ENCODE measurements at places on chromosomes 16 and 17. TPM values are rescaled to one million over a fixed set of nuclear protein-coding genes. Genes with fewer than 3 reads are reported as not detected.

Gene TM4SF5
- 0.46 TPM for polyA plus RNA-seq

Gene HNF1B
- polyA plus RNA-seq = 49.2 TPM

Gene ABCC11
- 0.11 TPM for polyA plus RNA-seq

Gene CCDC200
- 0.26 TPM for polyA plus RNA-seq

Gene ODAD4
- polyA plus RNA-seq = 4.1 TPM

Gene GJC1
- 0.84 TPM for polyA plus RNA-seq

Gene CARD14
- polyA plus RNA-seq = 0.33 TPM

Gene HOXB6
- 1.8 TPM for polyA plus RNA-seq

- no peaks in the 10 kb centered on the region for H3K27me3 ChIP-seq
- no peak overlapping the region for H3K4me3 ChIP-seq
- no peaks in the 10 kb centered on the region for H3K36me3 ChIP-seq
- no peak for DNase-seq
Observed at GRCh38 chr17:75654176-75654575, 12.8 kb downstream of the RECQL5 start.

- peaks cover 4% of the 10 kb centered on the region for H3K4me1 ChIP-seq
- H3K36me3 ChIP-seq = no peaks in the 10 kb centered on the region
- no peak for DNase-seq
- no peak overlapping the region for H3K4me3 ChIP-seq
Observed at GRCh38 chr17:49187301-49187700, 23.1 kb downstream of the GNGT2 start.

- H3K4me3 ChIP-seq = no peak overlapping the region
- H3K27me3 ChIP-seq = no peaks in the 10 kb centered on the region
- H3K27ac ChIP-seq = no peak overlapping the region
- H3K4me1 ChIP-seq = no peaks in the 10 kb centered on the region
- no peaks in the 10 kb centered on the region for H3K36me3 ChIP-seq
Observed at GRCh38 chr16:59596693-59597092, 862.6 kb upstream of the GOT2 start.

DNA sequence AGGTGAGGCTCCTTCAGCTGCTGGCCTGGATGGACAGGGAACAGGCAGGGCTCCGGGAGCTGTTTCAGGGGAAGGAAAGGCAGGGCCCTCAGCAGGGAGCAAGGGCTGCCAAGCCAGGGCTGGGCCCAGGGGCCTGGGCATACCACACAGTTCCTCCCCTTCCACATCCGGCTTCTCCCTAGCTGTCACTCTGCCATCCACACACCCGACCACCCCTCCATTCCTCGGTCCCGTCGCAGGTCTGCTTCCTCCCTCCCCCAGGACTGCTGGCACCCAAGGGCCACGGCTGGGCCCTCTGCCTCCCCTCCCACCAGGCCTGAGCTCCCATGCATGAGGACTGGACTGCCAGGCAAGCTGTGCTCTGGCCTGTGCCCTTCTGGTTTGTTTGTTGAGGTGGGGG lies 24.0 kb downstream of the CDIP1 start:
- H3K4me3 ChIP-seq = no peak overlapping the region
- no peaks in the 10 kb centered on the region for H3K27me3 ChIP-seq
- no peak overlapping the region for H3K27ac ChIP-seq
- peak; percentile 16 for DNase-seq

DNA sequence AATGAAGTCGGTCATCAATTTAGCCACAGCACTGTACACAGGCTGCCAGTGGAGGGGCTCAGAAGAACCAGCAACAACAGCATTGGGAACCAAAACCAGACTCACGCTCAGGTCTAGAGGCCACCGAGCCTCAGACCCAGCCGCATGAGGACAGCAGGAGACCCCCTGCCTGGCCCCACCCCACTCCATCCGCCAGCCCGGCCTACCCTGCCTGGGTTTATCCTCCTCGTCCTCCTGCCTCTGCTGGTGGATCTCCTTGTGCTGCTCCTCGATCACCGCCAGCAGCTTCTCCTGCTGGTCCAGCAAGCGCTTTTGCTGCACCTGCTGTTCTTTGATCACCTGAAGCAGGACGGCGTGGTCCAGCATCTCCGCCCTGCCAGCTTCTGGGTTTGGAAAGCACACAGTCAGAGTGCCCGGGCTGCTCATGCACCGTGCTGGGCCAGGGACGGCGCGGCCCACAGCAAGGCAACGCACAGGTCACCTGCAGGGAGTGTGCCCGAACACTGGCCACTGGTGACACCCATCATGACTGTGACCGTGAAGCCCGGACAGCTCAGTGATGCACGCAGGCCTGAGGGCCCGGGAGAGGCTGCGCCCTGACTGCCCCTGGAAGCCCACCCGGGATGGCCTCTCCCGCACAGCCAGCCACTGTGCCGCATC lies 7.7 kb downstream of the NDUFAF8 start:
- no peaks in the 10 kb centered on the region for H3K36me3 ChIP-seq
- no peaks in the 10 kb centered on the region for H3K4me1 ChIP-seq

GRCh38 chr16:3999479-4000325 lies 116.5 kb downstream of the ADCY9 start:
- DNase-seq = no peak
- H3K4me3 ChIP-seq = no peak overlapping the region
- no peaks in the 10 kb centered on the region for H3K4me1 ChIP-seq
- H3K27ac ChIP-seq = no peak overlapping the region
- H3K36me3 ChIP-seq = no peaks in the 10 kb centered on the region
- H3K27me3 ChIP-seq = no peaks in the 10 kb centered on the region

GRCh38 chr16:69917739-69918138 lies 33.4 kb upstream of the CLEC18A start:
- H3K4me3 ChIP-seq = no peak overlapping the region
- peak overlapping the region; percentile 51 for H3K27ac ChIP-seq
- H3K4me1 ChIP-seq = no peaks in the 10 kb centered on the region

GRCh38 chr17:47810200-47810821 lies 11.3 kb downstream of the OSBPL7 start:
- peaks cover 32% of the 10 kb centered on the region for H3K36me3 ChIP-seq
- peak overlapping the region; percentile 52 for H3K27ac ChIP-seq
- H3K4me1 ChIP-seq = peaks cover 35% of the 10 kb centered on the region
- H3K4me3 ChIP-seq = no peak overlapping the region
- H3K27me3 ChIP-seq = no peaks in the 10 kb centered on the region
- DNase-seq = peak; percentile 89

DNA sequence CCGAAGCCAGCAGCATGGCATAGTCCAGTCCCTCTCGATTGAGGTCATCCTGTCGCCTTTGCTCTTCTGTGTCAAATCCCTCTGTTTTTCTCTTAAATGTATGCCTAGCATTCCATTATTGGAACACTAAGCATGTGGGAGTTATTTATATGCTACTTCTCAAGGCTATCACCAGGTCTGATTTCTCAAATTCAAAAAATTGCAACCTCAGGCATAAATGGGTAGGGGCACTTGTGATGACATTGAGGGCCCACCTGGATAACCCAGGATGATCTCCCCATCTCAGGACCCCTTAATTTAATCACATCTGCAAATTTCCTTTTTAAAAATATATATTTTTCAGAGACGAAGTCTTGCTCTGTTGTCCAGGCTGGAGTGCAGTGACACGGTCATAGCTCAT lies 95.7 kb downstream of the BMERB1 start:
- no peaks in the 10 kb centered on the region for H3K36me3 ChIP-seq
- no peaks in the 10 kb centered on the region for H3K4me1 ChIP-seq
- H3K27ac ChIP-seq = no peak overlapping the region

- H3K27me3 ChIP-seq = no peaks in the 10 kb centered on the region
- H3K36me3 ChIP-seq = no peaks in the 10 kb centered on the region
- H3K27ac ChIP-seq = no peak overlapping the region
- H3K4me3 ChIP-seq = no peak overlapping the region
- DNase-seq = no peak
- no peaks in the 10 kb centered on the region for H3K4me1 ChIP-seq
Observed at GRCh38 chr17:8724451-8724850, 20.2 kb downstream of the CCDC42 start.

- peaks cover 14% of the 10 kb centered on the region for H3K4me1 ChIP-seq
- no peak overlapping the region for H3K4me3 ChIP-seq
- no peaks in the 10 kb centered on the region for H3K27me3 ChIP-seq
- H3K27ac ChIP-seq = no peak overlapping the region
Observed at GRCh38 chr16:52572656-52573055, 25.7 kb upstream of the TOX3 start.

DNA sequence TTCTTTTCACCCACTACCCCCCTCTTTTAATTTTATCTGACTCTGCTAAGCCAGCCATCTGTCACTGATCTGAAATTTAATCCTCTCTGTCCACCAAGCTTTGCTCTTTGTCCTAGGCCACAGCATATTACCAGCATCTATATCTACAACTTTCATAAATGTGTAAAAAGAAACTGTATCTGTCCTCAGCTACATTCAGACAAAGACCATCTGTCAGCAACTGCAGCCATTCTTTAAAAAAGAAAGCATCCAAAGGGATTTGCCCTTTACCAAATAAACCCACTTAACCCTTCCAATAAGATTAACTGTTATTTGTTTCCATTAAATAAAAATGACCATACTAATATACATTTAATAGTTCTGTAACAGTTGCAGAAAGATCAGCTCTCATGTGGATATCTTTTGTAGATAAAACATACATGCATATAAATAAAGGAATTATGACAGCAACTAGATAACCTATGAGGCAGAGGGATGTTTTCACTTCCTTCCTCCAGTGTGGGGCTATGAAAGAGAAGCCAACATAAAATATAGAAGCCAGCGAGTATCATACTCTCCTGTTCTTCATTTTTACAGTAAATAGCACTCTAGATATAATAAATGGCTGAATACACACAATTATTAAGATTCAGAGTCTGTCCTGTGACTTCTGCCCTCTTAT lies 602.5 kb upstream of the SALL1 start:
- no peak for DNase-seq
- H3K36me3 ChIP-seq = no peaks in the 10 kb centered on the region
- H3K27me3 ChIP-seq = no peaks in the 10 kb centered on the region
- H3K4me3 ChIP-seq = no peak overlapping the region
- no peak overlapping the region for H3K27ac ChIP-seq
- H3K4me1 ChIP-seq = no peaks in the 10 kb centered on the region

- no peaks in the 10 kb centered on the region for H3K4me1 ChIP-seq
- no peak overlapping the region for H3K27ac ChIP-seq
- H3K4me3 ChIP-seq = no peak overlapping the region
- no peaks in the 10 kb centered on the region for H3K36me3 ChIP-seq
Observed at GRCh38 chr16:83843657-83844056, 35.9 kb downstream of the HSBP1 start.

GRCh38 chr16:7722761-7723160 lies 390.1 kb downstream of the RBFOX1 start:
- no peaks in the 10 kb centered on the region for H3K36me3 ChIP-seq
- DNase-seq = no peak
- no peak overlapping the region for H3K27ac ChIP-seq
- H3K4me1 ChIP-seq = no peaks in the 10 kb centered on the region
- no peak overlapping the region for H3K4me3 ChIP-seq

DNA sequence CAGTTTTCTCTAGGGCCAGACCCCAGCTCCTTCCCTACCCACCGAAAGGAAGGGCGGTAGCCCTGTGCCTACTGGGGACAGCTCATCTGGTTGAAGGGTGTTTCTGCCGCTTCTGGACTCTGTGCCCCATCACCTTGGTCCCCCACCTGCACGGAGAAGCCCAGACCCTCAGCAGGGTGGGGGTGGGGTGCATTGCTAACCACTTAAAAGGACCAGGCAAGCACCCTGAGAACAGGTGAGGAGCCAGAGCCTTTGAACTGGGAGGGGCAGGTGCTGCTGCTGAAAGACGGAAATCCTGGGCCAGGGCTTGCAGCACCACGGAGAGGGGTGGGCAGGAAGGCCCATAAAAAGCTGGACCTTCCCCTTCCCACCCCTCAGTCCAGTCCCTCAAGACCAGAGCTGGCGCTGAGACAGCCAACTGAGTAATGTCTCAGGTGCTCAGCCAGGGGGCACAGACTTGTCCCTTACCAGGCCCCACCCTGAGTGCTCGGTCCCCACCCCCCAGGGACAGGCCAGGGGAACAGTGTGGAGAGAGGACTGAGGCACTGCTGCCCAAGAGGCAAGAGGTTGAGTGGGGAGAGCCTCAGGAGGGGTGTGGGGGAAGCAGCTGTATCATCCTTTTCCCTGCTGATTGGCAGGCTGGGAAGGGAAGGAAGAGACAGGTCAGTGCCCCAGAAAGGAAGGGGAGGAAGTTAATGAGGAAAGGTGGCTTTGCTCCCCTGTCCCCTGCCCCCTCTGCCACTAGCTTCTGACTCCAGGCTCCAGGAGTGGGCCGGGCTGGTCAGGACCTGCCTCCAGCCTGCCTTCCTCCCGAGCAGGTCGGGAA lies 10.9 kb upstream of the SP2 start:
- no peaks in the 10 kb centered on the region for H3K27me3 ChIP-seq
- H3K36me3 ChIP-seq = no peaks in the 10 kb centered on the region
- DNase-seq = no peak
- H3K27ac ChIP-seq = no peak overlapping the region
- no peak overlapping the region for H3K4me3 ChIP-seq
- no peaks in the 10 kb centered on the region for H3K4me1 ChIP-seq

DNA sequence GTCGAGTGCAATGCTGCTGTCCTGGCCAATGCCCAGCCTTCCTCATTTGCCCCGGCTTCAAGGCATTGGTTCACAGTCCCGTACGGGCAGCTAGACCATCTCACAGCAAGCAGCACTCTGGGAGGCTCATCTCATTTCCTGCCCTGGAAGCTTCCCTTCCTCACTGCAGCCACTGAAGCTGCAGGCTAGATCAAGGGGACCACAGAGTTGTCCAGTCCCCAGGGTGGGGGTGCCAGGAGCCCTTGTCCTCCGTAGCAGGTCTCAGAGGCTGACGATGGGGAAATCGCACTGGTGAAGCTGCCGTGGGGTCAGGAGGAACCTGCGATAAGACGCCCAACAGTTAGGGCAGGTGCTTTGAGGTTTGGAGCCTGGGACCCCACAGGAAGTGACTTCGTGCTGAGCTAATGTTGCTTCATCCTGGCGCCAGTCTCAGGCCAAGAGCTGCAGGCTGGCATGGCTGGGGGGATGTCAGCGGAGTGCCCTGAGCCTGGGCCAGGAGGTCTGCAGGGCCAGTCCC lies at the start of gene SPNS3:
TSS of gene SPNS3 (plus strand) at position 426 of the 517 bp plus-strand sequence. CDS start at position 454, 28 bp downstream.
- H3K27me3 ChIP-seq = no peaks in the 10 kb centered on the region
- DNase-seq = no peak
- H3K4me1 ChIP-seq = no peaks in the 10 kb centered on the region

- no peaks in the 10 kb centered on the region for H3K27me3 ChIP-seq
- H3K36me3 ChIP-seq = peaks cover 2% of the 10 kb centered on the region
- no peak for DNase-seq
- H3K4me3 ChIP-seq = no peak overlapping the region
Observed at GRCh38 chr16:67145746-67146145, 5.1 kb downstream of the B3GNT9 start.

- peak; percentile 86 for DNase-seq
- peaks cover 23% of the 10 kb centered on the region for H3K4me1 ChIP-seq
- no peak overlapping the region for H3K4me3 ChIP-seq
- H3K27ac ChIP-seq = no peak overlapping the region
- no peaks in the 10 kb centered on the region for H3K27me3 ChIP-seq
Observed at GRCh38 chr17:42116705-42117396, 4.3 kb downstream of the KAT2A start.

- no peak overlapping the region for H3K4me3 ChIP-seq
- no peak for DNase-seq
- H3K36me3 ChIP-seq = no peaks in the 10 kb centered on the region
- H3K27ac ChIP-seq = no peak overlapping the region
- no peaks in the 10 kb centered on the region for H3K4me1 ChIP-seq
- no peaks in the 10 kb centered on the region for H3K27me3 ChIP-seq
Observed at GRCh38 chr17:11330006-11330405, 89.0 kb downstream of the SHISA6 start.

Data from pancreas (tissue), 10 donors.